ENCODE measurements at places on chromosomes 16 and 17.

DNA sequence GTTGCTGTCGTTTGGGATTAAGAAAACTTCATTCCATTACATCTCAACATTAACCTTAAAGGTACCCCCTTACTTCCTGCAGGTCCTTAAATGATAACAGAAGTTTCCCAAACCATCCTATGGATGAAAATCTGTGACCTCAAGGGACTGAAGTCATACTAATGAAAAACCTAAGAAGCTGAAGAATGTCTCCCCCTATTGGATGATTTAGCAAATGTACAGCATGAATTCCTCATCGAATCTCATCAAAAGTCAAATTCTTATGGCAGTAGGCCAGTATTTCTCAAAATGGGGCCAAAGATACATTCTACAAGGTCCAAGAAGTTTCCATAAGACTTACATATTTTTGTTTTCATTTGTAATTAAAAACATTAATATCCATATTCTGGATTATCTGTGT lies 13.5 kb downstream of the SCO1 start:
- no peak for DNase-seq

- DNase-seq: peak; percentile 16
These were observed 550 bp downstream of the EIF4A3 start for GRCh38 chr17:80146121-80147034.

- DNase-seq: no peak
These were observed 87.8 kb downstream of the WNT3 start for GRCh38 chr17:46730679-46731078.

- no peak for DNase-seq
These were observed 5.3 kb downstream of the KDM6B start for GRCh38 chr17:7839190-7839875.

GRCh38 chr16:58127033-58127556 lies 2.1 kb downstream of the CFAP20 start:
- peak; percentile 30 for DNase-seq

GRCh38 chr17:22669721-22670120 lies 977.4 kb downstream of the KCNJ18 start:
- DNase-seq: no peak

- no peak for DNase-seq
These were observed 347.5 kb downstream of the C16orf95 start for GRCh38 chr16:86969716-86970115.

DNA sequence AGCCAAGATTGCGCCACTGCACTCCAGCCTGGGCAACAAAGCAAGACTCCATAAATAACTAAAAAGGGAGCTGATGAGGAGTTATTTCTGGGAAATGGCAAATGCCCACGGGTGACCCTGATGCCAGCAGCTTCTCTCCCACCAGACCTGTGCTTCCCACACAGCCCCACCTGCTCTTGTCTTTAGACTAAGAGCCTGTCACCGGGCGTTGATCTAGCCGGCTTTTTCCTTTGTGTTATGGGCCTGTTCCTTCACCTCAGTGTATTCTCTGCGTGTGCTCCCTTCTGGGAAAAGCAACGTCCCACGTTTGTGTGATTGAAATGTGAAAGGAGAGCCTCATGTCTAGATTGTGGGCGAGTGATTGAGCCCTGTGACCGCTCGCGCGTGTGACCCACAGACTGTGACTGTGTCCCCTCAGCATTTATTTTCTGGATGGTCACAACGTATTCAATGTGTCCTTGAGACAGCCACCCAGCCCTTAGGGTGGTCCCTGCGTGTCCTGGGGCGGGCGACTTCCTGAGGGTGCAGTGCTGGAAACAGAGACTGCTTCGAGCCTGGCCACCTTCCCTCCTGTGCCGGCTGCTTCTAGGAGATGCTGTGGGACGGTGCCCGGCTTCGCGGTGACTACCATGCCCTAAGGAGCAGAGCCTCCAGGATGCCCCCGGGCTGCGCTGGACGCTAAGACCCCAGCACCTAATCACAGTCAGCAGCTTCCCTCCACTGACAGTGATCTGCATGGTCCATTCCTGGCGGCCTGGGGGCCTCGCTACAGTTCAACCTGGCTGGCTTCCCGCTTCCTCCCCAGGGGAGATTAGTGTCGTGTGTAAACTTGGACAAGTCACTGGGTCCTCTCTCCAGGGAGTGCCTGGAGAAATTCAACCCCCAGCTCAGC lies 7.8 kb upstream of the RNPS1 start:
- no peak for DNase-seq

- peak; percentile 11 for DNase-seq
These were observed 196.3 kb downstream of the AXIN2 start for GRCh38 chr17:65365169-65365568.

DNA sequence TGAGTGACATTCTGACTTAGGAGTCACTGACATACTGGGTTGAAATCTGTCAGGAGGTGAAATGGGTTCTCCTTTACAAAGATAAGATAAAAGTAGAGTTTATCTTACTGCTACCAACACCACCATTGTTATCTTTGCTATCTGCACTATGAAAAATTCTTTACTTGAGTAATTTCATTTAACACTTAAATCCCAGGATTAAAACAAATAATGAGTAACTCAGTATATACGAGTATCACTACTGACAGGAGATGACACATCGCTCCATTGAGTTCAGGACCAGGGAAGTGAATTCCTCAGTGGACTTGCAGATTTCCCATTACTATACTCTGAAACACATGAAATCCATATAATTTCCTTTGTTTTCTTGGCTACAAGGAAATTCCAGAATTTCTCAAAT lies 242.1 kb upstream of the NLRP1 start:
- DNase-seq: no peak

GRCh38 chr16:3276679-3277078 lies 6.6 kb upstream of the ZNF263 start:
- DNase-seq: no peak

DNA sequence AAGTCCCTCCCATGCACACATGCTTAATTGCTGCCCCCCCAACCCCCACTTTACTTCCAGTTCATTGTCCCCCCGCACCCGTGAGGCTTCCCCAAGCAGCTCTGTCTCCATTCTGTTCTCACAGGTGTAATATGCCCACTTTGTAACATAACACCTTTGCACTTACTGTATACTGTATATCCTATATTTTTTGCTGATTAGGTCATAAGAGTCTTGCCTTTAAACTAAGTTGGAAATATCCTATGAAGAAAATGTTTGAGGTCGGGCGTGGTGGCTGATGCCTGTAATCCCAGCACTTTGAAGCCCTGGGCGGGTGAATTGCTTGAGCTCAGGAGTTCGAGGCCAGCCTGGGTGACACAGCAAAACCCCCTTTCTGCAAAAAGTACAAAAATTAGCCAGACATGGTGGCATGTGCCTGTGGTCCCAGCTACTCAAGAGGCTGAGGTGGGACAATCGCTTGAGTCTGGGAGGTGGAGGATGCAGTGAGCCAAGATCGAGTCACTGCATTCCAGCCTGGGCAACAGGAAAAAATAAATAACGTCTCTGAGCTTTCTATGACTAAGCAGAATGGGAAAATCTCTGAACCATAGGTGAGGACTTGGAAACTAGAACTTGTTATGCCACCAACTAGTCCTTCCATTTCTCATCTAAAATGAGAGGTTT lies 76.1 kb downstream of the TNRC6C start:
- DNase-seq: no peak

- no peak for DNase-seq
These were observed 874.3 kb upstream of the EEF2KMT start for GRCh38 chr16:5971924-5972323.

DNA sequence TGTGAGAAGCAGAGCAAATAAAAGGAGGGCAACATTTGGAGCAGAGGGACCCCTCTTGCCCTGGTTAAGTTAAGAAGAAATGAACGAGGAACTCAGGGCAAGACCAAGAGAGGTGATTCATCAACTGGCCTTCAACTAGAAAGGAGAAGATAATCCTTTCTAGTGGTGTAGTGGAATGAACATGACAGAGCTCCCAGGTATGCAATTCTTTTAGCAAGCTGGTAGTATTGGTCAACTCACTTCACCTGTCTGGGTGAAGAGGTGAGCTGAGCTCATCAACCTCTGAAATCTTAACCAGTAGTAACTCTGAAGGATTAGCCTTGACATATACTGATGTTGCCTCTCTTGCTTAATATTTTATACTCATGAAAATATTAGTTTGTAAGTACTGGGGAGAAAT lies 1024.7 kb upstream of the GOT2 start:
- no peak for DNase-seq

GRCh38 chr16:64351121-64351520 lies 770.7 kb downstream of the CDH11 start:
- no peak for DNase-seq

DNA sequence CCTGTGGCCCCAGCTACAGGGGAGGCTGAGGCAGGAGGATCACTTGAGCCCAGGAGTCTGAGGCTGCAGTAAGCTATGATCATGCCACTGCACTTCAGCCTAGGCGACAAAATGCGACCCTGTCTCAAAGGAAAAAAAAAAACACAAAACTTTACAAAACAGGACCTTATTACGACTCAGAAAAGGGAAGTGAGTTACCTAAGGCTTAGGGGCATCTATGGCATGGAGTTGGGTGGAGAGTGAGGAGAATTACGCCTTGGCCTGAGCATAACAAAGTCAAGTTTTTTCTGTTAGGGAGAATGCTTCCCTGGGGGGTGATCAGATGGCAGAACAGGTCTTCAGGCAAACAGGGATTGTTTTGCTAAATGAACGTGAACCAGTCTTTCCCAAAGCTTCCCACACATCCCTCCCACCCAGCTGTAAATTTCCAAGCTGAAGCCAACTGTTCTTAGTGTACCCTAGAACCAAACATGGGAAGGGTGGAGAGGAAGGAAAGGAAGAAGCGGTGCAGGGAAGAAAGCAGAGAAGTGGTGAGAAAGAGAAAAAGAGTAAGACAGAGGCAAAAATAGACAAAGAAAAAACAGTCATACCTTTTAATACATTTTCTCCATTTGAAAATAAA lies 24.6 kb upstream of the TNRC6C start:
- DNase-seq: no peak

DNA sequence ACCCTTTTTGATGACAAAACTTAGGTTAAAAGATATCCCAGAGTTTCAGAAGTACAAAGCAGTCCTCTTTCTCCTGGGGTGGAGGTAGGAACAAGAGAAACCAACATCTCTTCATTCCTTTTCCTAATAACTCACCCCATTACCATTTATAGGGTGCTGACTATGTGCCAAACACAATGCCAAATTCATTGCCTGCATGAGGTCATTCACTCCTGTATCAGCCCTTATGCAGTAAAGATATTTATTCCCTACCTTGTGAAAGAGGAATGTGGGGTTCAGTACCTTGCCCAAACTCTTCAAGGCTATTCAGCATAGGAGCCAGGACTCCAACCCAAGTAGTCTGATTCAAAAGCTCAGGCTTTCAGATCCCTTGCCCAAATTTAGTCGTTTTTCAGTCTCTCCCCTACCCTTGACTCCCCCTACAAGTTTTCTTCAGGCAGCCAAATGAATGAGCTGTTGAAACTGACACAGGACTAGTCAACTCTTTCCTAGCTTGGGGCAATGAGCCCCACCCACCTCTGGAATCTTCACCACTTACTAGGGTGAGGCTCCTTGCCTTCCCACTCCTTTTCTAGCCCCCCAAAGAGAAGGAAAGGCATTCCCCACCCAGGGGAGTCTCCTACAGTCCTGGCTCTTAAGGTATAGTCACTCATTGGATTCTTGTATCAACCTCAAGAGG lies 5.9 kb downstream of the KRT14 start:
- no peak for DNase-seq

DNA sequence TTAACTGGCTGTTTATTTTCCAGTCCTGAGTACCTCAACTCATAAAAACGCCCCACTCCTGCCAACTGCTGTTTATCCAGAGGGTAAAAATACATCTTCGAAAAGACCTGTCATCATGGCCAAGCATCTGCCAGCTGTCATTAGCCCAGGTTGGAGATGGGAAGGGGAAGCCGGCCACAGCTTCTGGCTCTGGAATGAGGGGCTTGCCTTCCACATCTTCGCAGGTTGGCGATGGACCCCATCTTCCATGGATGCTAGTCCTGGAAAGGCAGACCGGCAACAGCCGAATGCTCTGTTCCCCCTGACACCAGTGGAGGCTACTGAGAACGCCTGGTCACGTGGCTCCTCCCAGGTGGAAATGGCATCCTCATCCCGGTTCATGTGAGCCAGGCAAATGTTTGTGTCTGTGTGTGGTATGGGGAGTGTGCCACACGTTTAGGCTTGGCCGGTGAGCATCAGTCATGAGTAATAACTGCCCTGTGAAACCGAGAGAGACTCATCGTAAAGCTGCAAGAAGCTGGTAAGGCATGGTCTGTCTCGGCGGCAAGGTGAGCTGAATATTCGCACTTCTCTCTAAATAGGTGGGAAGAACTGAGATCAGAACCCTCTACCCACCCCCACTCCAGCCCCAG lies 420 bp upstream of the KRTAP17-1 start:
- DNase-seq: no peak

DNA sequence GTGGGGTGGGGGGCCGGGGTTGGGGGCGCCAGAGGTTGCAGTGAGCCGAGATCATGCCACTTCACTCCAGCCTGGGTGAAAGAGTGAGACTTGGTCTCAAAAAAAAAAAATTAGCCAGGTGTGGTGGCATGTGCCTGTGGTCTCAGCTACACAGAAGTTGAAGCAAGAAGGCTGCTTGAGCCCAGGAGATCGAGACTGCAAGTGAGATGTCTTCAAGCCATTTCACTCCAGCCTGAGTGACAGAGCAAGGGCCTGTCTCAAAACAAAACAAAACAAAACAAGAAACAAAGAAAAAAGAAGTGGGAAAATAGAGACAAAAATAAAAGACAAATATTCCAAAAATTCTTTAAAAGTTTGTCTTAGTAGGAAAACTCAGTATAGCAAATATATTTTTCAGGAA lies 135.1 kb upstream of the CORO6 start:
- no peak for DNase-seq

- DNase-seq: peak; percentile 77
These were observed 8.8 kb downstream of the CTRB1 start for GRCh38 chr16:75227361-75228142.

DNA sequence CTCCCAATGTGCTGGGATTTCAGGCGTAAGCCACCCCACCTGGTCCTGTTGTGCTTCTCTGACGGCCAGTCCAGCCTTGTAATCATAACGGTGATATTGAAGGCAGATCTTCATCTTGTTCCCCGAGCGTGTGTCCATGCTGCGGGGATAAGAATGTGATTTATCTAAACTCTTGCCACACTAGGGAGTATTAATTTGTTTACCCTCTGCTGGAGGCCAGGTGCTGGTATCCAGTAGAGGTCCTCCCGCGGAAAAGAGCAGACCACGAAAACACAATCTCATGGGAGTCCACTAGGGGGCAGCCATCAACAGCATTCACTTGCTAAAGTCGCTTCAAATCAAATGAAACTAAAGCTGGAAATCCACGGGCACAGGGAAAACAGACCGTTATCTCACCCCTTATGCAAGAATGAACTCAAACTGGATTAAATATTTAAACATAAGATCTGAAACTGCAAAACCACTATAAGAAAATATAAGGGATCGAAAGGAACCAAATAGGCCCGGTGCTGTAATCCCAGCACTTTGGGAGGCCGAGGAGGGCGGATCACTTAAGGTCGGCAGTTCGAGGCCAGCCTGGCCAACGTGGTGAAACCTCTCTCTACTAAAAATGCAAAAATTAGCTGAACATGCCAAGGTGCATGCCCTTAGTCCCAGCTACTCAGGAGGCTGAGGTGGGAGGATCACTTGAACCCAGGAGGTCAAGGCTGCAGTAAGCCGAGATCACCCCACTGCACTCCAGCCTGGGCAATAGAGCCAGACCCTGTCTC lies 22.3 kb upstream of the RBBP6 start:
- peak; percentile 90 for DNase-seq

All from body of pancreas (tissue), 4 donors.